ENCODE measurements at places on chromosomes 6 and 20.

- DNase-seq: no peak
These were observed 150.3 kb downstream of the LINC00237 start for GRCh38 chr20:20955892-20956291.

GRCh38 chr6:38725414-38726183 lies 10.5 kb downstream of the DNAH8 start:
- no peak for DNase-seq

DNA sequence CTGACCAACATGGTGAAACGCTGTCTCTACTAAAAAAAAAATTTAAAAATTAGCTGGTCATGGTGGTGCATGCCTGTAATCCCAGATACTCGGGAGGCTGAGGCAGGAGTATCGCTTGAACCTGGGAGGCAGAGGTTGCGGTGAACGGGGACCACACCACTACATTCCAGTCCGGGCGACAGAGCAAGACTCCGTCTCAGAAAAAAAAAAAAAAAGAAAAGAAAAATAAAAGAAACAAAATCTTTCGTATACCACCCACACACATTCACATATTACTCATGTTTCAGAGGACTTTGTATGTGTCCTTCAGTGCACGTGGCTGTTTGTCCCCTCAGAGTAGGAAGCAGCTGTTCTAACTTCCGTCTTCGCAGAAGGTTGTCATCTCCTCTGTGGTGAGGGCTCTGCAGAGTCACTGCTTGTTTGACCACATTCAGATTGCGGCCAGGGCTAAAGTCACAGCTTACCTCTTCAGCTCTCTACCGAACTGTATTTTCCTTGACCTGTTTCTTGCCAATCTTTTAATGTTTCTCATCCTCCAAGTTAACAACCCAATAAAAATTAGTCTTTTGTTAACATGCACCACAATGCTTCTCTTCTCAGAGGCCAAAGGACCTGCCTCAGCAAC lies 36.6 kb upstream of the HIVEP1 start:
- DNase-seq: no peak

- DNase-seq: no peak
These were observed 88.0 kb downstream of the ATP9A start for GRCh38 chr20:51680067-51680749.

DNA sequence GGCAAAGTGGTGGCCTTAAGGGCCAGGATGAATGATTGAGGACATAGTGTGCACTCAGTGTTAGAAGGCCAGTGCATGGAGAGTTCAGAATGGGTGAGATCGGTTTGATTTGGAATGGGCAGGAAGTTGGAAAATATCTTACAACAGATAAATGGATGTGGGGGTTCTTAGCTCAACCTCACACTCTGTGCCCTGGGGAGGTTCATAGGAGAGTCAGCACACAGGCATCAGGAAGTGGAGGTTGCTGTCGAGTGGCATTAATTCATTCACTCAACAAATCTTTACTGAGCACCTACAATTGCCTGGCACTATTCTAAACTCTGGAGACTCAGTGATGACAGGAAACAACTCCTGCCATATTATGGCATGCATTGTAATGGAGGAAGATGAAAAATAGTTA lies 313.7 kb upstream of the SUPT3H start:
- no peak for DNase-seq
